NCI-H460 (cell line): ENCODE measurements at places on chromosomes 12 and 14.

DNA sequence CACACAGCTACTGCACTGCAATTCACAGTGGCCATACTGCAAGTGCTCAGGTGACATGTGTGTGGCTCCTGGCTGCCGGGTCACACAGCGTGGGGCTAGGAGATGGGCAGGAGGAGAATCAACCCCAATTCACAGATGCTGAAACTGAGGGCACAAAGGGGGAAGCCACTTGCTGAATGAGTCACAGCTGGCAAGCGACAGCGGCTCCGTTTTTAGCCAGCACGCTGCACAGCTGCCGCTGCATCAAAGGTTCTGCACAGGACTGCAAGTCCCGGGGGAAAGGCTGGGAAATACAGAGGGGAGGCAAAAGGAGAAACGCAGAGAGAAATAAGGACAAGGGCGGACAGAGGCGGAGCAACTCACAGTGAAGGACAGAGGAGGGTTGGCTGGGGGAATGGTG lies 57.9 kb downstream of the KDM2B start:
- no peak for DNase-seq

DNA sequence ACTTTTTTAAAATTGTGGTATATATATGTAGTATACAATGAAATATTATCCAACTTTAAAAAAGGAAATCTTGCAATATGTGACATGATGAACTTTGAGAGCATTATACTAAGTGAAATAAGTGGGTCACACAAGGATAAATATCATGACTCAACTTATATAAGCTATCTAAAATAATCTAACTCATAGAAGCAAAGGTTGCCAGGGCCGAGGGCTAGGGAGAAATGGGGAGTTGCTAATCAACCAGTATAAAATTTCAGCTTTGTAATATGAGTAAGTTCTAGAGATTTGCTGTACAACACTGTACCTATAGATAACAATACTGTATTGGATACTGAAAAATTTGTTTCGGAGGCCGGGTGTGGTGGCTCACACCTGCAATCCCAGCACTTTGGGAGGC lies 38.5 kb downstream of the TAOK3 start:
- no peak for DNase-seq

- DNase-seq, result peak; percentile 73
Measured at GRCh38 chr12:106226884-106227640, 20.8 kb downstream of the CKAP4 start.

DNA sequence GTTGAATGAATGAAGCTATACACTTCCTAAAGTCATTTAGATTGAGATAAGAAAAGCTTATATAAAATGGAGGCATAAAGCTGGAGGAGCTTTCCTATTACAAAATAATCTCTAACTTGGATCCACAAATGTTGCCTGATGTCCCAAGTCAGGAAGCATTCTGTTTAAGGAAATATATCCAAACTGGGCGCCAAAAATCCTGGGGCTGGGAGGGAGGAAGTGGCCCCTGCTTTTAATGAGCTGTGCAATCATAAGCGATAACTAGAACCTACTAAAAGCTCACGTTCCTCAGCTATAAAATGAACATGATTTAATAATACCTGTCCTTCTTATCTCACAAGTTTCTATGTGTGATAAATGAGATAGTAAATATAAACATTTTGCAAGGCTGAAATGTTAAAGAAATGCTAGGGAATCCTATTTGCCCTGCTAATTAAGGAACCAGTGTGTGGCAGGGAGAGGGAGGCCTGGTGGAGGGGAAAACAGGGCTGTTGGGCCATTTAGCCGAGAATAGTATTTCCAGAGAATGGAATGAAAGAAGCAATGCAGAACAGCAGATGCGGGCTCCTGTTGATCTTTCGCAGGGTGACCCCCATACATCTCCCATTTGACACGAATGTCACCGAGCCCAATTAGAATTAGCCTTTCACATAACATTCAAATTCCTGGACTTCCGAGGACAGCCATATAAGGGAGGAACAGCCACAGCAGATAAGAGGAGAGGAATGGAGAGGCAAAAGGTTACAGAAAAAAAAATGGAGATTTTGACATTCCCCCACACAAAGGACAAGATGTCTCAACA lies 25.9 kb downstream of the DUSP6 start:
- no peak for DNase-seq

GRCh38 chr12:9895215-9895971 lies 14.1 kb downstream of the KLRF2 start:
- no peak for DNase-seq

DNA sequence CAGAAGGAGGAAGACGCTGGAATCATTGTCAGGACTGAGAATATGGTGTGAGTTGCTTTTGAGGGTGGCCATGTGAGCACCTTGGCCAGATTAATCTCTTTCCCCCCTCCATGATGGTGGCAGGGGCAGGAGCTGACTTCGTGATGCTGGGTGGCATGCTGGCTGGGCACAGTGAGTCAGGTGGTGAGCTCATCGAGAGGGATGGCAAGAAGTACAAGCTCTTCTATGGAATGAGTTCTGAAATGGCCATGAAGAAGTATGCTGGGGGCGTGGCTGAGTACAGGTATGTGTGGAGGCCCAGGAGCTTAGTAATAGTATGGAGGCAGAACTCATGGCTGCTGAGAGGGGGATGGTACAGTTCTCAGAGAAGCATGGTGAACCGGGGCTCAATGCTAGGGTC lies 4.3 kb downstream of the TINF2 start:
- no peak for DNase-seq

- no peak for DNase-seq
Measured at GRCh38 chr12:8970432-8970831, 18.9 kb upstream of the KLRG1 start.

GRCh38 chr14:33454022-33454595 lies 496.8 kb downstream of the EGLN3 start:
- DNase-seq, result no peak

- no peak for DNase-seq
Measured at GRCh38 chr12:115897729-115898128, 379.8 kb downstream of the MED13L start.

- peak; percentile 54 for DNase-seq
Measured at GRCh38 chr12:111596985-111597830, 1.9 kb downstream of the ATXN2 start.

DNA sequence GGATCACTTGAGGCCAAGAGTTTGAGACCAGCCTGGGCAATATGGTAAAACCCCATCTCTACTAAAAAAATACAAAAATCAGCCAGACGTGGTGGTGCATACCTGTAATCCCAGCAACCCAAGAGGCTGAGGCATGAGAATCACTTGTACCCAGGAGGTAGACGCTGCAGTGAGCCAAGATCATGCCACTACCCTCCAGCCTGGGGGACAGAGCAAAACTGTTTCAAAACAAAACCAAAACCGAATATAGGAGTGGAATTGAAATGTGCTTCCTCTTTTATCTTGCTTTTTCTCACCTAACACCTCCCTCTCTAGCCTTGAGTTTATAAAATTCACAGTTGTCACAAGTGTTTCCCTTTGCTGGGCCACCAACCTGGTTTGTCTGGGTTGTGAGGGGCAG lies 181.9 kb downstream of the PAH start:
- DNase-seq, result no peak

GRCh38 chr12:106035421-106035820 lies 103.3 kb downstream of the NUAK1 start:
- DNase-seq, result no peak

GRCh38 chr14:63205044-63205575 lies 867 bp downstream of the RHOJ start:
- no peak for DNase-seq

DNA sequence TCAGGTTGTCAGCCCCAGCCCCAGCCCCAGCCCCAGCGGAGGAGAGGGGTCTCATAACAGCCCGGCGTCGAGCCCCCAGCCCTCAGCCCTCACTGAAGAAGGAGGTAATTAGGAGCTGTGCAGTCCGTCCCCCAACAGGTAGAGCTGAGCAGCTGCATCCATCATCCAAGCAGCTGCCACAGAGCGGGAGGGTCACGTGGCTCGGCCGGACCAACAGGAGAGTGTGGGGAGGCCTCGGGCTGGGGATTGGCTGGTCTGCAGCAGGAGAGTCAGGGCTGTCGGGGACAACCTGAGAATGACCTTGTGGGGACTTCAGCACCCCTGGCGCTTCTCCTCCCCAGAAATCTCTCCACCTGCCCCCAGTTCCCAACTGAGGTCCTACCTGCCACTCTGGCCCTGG lies 29.6 kb downstream of the SMUG1 start:
- no peak for DNase-seq

GRCh38 chr14:68711561-68712309 lies 81.1 kb downstream of the ZFP36L1 start:
- DNase-seq, result no peak

DNA sequence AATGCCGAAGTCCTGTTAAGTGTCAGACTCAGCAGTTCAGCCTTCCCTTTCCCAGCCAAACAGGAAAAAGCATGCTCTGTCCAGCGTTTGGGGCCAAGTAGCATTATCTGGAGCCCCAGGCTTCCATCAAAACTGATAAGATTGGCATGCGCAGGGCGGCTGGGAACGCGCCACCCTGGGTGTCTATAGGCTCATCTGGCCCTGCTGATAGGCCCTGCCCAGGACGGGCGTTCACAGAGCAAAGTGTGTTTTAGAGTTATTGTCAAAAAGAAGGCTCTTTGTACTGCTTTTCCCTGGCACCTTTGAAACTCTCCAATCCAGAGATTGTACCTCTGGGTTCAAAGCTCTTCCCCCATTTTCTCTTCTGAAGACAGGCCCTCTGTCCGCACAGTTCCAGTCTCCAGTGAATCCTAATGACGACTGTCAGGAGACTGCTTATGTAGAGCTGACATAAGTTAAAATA lies at the start of gene ART4:
Gene ART4 (minus strand): TSS at position 102 of the 463 bp plus-strand sequence. CDS start 413 bp downstream, outside the sequence.
- DNase-seq, result no peak

DNA sequence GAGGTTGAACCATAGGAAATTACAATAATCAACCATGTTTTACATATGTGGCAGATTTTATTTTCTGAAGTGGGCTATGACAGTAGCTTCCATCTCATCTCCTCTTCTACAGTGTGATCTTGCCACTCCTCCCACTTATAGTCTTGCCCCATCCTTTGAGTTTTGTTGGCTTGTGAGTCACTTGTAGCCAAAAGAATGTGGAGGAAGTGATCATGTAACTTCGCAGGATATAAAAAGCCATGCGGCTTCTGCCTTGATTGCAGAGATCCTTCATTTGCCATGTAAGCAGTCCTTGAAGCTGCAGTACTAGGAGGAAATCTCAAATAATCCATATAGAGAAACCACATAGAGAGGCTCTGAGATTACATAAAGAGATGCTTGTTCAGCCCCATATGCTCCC lies 13.7 kb upstream of the ZNF84 start:
- no peak for DNase-seq

DNA sequence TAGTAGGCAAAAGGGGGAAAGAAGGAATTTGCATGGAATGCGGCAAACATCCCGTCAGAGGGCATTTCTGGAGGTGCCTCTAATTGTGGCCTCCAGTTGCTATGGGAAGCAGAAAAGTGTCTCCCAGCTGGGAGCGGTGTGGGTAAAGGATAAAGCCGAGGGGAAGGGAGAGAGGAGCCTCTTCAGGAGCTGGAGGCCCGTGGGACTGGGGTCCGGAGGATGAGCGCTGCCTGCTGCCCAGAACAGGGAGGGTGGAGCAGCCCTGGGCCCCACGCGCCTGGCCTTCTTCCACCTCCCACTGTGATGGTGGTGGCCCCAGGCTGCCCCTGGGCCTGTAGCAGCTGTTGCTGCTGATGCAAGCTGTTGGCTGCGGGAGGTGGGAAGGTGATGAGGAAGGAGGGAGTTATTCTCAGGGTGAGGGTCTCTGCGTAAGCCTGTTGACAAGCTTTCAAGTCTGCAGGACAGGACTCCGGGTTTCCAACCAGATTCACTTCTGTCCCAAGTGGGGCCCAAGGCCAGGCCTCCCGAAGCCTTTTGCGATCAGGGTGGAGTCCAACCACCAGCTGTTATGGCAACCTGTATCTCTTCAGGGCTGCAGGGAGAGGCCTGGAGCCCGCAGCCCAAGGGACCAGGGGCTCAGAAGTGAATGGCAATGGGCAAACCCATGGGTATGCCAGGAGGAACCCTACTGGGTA lies 19.1 kb upstream of the PGF start:
- DNase-seq, result no peak

- no peak for DNase-seq
Measured at GRCh38 chr14:50928002-50928635, 16.2 kb downstream of the PYGL start.

DNA sequence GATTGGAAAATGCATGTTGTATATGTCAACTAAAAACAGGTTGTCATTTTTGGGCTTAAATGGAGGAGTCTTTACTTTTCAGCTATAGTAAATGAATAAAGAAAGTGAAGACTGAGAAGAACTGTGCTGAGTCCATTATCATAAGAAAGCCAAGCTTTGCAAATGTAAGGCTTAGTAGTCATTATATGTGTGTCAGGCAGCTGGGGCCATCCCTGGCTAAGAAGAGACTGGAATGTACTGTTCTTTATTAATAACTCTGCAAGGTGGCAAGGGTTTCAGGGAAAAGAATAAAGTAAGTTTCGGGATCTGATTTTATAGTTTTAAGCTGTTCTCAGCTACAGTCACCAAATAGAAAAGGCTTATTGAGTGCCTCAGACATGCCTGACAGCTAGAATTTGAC lies 48.7 kb downstream of the SRGAP1 start:
- DNase-seq, result no peak

- DNase-seq, result no peak
Measured at GRCh38 chr14:96264200-96264553, 8.2 kb downstream of the BDKRB1 start.

- no peak for DNase-seq
Measured at GRCh38 chr12:21973221-21973620, 32.0 kb upstream of the ABCC9 start.

GRCh38 chr14:50792634-50793068 lies 38.3 kb downstream of the NIN start:
- DNase-seq, result no peak

DNA sequence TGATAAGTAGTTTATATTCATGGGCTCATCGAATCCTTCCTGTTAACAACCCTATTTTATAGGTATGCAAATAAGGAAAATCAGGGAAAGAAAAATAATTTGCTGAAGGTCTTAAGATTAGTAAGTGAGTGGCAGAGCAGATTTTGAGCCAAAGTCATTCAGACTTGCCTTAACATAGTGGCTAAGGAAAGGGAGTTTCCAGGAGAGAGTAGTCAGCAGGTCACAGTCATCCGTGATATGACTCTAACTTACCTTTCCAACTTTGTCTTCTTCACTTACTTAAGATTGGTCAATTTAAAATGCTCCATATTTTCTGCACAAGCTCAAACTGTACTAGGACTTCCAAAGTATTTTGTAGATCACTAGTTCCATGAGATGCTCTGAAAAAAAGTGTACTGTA lies 46.6 kb downstream of the AKAP6 start:
- no peak for DNase-seq

- peak; percentile 15 for DNase-seq
Measured at GRCh38 chr14:77181603-77182437, at the start of gene TMEM63C. TMEM63C (plus strand) TSS chr14:77181798; CDS start chr14:77218814, 37,016 bp downstream.

DNA sequence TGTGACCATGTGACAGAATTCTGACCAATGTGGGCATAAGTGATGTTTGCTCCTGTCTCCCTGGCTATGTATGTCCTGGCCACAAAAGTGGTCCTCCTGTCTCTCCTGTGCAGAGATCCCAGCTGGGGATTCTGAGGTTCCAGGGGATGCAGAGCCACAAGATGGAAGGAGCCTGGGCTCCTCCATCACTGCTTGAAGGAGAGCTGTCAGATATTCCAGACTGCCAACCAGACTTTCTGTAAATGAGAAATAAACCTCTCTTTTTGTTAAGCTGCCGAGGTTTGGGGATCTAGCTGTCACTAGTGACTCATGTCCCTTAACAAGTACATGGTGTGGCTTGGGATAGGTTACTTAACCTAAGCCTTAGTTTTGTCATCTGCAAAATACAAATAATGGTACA lies 21.9 kb downstream of the BDKRB1 start:
- DNase-seq, result no peak

GRCh38 chr12:15886372-15887042 lies 4.3 kb downstream of the STRAP start:
- DNase-seq, result no peak
